ENCODE measurements at places on chromosomes 2 and 18.

DNA sequence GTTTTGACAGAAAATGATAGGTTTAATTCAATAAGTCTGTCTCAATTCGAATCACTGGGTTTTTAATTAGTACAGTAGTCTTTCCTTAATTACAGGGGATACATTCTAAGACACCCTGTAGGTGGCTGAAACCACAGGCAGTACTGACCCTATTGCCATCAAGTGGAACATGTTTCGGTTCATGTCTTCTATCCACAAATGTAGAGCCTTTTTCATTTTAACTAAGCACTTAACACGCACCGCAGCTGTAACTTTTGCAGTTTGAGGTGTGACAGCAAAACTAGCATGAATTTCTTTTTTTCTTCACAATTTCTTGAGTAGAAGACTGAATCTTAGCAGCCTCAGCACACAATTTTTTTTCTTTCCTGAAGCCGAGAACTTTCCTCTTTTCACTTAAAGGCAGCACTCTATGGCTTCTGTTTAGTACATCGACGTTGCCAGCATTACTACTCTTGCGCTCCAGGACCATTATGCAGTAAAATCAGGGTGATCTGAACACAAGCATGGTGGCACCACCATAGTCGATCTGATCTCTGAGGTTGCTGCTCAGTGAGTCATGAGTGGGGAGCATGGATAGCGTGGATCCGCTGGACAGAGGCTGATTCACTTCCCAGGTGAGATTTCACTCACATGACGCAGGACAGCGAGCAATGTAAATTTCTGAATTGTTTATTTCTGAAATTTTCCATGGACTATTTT is 805.1 kb downstream of the RNF144A start:
- no peak for DNase-seq

DNA sequence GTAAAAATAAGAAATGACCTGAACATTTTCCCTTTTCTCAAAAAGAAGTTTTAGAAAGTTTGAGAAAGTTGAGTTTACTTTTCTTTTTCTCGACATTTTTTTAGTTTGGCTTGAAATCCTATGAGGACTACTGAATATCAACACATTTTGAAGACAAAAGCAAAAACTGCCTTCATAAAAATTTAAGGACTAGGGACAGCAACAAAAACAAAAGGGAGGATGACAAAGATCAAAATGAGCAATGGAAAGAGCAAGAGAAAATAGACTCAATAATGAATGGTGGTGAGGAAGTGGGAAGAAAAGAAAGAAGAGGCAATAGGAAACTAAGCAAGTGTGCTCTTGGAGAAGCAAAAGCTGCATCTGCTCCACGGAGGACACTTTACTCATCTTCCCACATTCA is 82.5 kb downstream of the ABCA12 start:
- no peak for DNase-seq

- no peak for DNase-seq
Observed at GRCh38 chr2:204561771-204562170, 16.5 kb downstream of the PARD3B start.

GRCh38 chr18:10444314-10445006 is 10.0 kb upstream of the APCDD1 start:
- DNase-seq, result no peak

GRCh38 chr2:70961648-70961994 is 16.8 kb upstream of the ANKRD53 start:
- no peak for DNase-seq

GRCh38 chr2:230346921-230347533 is 20.0 kb downstream of the SP140L start:
- DNase-seq, result no peak

GRCh38 chr2:196520605-196521004 is 118.9 kb upstream of the CCDC150 start:
- no peak for DNase-seq
